ENCODE measurements at places on chromosomes 7 and 10.

GRCh38 chr10:80509403-80510161 is 28.1 kb upstream of the SH2D4B start:
- DNase-seq = no peak

GRCh38 chr7:77484785-77485184 is 52.3 kb upstream of the PTPN12 start:
- no peak for DNase-seq

DNA sequence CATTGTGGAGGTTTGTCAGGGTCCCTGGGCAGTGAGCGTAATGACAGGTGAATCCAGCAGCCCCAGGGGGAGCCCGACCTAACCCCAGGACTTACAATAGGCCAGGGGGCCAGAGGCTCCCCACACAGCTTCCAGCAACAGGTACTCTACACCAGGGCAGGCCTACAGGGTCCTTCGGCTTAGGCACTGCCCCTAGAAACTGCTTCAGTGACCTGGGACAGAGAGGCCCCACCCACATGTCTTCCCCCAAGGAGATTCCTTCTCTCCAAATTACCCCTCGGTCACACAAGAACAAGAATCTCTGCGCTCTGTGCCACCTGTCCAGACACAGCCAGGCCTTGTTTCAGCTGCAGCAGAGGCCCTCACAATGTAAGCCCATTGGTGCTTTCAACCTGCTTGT is 24.4 kb downstream of the SKIDA1 start:
- no peak for DNase-seq

DNA sequence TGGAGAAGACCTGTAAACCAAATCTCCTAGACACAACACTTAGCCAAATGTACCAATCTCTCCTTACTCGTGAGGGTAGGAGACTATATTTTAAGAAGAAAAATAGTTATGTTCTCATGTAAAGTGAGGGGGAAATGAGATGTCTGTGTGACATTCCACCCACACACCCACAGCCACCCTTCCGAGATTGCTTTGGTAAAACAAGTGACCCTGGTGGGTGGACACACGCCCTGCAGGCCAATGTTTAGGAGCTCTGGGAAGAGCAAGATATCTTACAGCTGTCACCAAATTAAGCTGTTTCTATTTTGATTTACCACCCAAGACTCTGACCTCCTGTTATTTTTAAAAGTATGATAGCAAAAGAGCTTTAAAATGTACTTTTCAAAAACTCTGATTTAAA is 147.2 kb upstream of the PFKP start:
- DNase-seq = no peak

GRCh38 chr10:121627876-121628581 is 29.8 kb upstream of the FGFR2 start:
- DNase-seq = no peak

- DNase-seq = no peak
Measured at GRCh38 chr10:7846591-7846990, 28.3 kb downstream of the TAF3 start.

DNA sequence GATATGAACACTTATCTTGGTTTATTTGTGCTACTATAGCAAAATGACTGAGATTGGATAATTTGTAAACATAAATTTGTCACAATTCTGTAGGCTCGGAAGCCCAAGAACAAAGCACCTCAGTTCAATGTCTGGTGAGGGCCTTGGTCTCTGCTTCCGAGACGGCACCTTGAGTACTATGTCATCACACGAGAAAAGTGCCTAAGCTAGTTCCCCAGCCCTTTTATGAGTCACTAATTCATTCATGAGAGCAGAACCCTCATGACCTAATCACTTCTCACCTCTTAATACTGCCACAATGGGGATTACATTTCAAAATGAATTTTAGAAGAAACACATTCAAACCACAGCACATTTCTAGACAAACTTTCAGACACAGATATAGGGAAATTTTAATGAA is 52.0 kb upstream of the PRSS1 start:
- DNase-seq = no peak

- no peak for DNase-seq
Measured at GRCh38 chr7:70288781-70289456, 690.6 kb downstream of the AUTS2 start.

- no peak for DNase-seq
Measured at GRCh38 chr10:11235771-11236170, 218.1 kb downstream of the CELF2 start.

DNA sequence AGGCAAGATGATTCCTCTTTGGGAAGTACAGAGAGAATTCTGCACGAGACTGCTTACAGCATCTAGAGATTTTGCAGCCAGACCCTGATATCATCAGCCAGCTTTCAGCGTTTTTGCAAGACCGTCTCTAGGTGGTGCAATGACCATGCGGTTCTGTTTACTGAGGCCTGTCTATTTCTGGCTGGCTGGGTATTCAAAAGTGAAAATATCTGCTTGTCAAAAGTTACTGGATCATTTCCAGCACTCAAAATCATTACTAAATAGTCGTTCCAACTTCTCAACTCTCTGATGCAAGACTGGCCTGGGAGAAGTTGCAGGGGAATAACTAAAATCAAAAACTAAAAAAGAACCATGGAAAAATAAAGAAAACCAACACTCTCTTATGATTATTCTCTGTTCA is 240.1 kb downstream of the ELMO1 start:
- no peak for DNase-seq

DNA sequence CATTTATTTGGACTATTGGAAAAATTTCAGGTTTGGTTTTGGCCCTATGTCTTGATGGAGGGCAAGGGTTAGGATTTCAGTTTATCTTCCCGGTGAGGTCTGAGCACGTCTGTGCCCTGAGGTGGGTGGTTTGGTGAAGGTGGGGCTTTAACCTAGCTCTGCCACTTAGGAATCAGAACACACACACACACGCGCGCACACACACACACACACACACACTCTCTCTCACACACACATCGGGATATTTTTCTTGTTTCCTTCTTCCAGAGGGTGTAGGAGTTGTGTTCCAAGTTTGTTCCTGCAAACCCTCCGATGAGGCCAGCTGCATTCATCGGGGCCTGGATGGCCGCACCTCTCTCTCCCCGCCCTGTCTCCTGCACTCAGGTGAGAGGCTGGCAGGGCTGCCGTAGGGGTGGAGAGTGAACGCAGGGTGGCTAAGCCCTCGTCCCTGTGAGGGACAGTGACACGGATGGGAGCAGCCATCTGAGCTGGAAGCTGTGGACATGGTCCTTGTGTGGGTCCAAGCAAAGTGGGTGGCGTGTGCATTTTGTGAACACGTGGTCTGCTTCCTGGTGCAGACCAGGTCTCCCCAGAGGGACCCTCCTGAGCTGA is 34.2 kb downstream of the CHST12 start:
- DNase-seq = no peak

DNA sequence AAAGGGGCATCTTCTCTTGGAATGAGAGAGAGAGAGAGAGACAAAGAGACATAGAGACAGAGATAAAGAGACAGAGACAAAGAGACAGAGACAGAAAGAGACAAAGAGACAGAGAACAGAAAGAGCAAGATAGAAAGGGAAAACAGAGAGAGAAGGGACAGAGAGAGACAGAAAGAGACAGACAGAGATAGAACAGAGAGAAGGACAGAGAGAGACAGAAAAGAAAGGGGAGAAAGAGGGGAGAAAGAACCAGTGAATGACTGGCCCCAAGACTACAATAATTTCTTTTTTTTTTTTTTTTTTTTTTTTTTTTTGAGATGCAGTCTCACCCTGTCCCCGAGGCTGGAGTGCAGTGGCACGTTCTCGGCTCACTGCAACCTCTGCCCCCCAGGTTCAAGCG is 7.6 kb downstream of the TMEM130 start:
- no peak for DNase-seq

DNA sequence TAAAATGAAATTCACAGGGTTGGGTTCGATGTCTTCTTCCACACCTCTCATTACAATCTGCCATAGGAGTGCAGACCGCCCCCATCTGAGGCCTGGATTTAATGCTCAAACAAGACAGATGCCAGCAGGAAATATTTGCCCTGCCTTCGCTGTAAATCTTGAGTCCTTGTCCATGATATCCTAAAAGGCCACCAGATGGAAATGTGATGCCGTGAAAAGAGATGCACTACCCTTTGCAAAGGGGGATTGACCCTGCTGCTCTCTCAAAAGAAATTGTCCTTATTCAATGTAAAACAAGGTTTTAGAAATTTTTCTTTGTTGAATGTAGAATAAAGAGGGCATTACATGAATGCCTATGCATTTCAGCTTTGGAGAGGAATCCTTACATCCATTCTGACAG is 37.5 kb downstream of the AGAP4 start:
- no peak for DNase-seq

DNA sequence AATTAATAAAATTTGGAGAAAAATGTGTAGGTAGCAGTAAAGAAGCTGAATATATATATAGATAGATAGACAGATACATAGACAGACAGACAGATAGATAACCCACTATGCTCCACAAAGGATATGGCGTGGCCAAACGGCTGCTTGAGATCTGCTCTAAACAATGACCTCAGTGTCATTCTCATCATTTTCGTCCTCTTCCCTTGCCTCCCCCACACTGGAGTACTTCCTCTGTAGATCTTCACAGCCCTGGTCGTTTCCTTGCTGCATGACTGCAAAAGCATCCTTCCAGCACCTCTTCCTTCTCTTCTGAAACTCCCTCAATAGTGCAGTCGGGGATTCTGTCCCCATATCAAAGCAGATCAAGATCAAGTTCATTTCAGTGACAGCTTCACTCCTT is 35.6 kb upstream of the ATP6V0A4 start:
- no peak for DNase-seq

DNA sequence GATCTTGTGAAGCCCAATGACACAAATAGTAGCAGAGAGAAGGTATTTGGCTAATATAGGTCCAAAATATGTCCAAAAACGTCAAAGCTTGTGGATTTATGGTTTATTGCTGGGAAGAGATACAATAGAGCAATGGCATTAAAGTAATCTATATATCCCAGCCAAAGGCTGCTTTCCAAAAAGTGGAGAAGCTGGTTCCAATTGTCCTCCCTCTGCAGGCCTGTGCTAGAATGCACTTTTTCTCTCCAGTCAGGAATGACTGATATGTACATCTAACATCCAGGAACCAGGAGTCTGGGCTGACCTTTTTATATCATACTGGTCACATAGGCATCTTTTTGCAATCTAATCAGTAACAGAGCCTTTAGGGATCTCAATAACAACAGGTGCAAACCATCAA is 167.1 kb upstream of the FAM3C start:
- no peak for DNase-seq

GRCh38 chr7:4882169-4883032 is 1.1 kb downstream of the RADIL start:
- no peak for DNase-seq

DNA sequence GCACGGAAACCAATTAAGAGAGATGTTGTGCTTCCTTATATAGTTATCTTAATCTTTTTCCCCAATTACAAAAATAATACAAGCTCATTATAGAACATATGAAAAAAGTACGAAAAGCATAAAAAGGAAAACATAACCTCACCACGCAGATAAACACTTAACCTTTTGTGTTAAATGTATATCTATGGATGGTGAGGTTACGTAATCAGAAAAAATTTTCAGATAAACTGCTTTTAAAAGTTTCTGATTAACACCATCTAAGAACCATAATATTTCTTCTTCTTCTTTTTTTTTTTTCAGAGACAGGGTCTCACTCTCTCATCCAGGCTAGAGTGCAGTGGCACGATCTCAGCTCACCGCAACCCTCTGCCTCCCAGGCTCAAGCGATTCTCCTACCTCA is 49.2 kb upstream of the SPOCK2 start:
- DNase-seq = no peak

DNA sequence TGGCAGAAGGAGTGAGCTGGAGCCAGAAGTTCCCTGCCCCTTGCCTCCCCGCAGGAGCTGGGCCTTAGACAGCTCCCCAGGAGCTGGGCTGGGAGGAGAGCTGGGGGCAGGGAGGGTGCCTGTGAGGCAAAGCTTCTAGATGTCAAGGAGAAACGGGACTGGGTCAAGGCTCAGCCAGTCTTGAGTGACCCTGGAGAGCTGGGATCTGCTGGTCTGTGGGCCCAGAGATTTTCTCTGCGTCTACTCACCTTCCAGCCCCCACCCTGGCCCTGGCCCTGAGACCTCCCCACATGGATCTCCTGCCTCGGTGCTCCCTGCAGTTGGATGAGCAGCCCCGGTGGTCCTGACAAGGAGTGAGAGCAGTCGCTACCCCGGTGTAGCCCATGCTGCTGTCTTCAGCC is 20.3 kb upstream of the SHH start:
- no peak for DNase-seq

- DNase-seq = no peak
Measured at GRCh38 chr10:113104047-113104446, 154.0 kb downstream of the TCF7L2 start.

DNA sequence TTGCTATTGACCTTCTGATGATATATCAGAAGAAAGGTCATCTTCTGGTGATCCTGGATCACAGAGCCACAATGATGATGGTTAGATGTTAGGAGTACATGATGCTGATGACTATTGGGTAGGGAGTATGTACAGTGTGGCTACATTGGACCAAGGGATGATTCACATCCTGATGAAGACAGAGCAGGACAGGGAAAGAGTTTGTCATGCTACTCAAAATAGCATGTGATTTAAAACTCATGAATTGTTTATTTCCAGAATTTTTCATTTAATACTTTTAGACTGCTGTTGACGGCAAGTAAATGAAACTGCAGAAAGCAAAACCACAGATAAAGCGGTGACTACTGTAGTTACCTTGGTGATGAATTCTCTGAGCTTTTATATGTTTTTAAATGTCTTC is 397.3 kb downstream of the PPP1R3A start:
- DNase-seq = no peak

DNA sequence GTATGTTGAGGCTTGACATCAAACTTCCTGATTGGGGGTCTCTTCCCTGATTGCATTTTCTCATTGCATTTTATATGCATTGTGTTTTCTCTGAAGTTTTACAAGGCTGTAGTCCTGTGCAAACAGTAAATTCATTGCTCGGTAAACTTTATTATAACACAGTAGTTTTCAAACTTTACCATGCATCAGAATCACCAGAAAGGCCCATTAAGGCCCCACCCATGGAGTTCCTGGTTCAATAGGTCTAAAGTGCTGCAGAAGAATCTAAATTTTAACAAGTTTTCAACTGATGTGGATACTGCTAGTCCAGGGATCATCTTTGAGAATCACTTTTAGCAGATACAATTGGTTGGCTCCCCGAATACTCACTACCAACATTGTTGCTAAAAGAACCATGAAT is 634.7 kb upstream of the LRRTM3 start:
- no peak for DNase-seq

DNA sequence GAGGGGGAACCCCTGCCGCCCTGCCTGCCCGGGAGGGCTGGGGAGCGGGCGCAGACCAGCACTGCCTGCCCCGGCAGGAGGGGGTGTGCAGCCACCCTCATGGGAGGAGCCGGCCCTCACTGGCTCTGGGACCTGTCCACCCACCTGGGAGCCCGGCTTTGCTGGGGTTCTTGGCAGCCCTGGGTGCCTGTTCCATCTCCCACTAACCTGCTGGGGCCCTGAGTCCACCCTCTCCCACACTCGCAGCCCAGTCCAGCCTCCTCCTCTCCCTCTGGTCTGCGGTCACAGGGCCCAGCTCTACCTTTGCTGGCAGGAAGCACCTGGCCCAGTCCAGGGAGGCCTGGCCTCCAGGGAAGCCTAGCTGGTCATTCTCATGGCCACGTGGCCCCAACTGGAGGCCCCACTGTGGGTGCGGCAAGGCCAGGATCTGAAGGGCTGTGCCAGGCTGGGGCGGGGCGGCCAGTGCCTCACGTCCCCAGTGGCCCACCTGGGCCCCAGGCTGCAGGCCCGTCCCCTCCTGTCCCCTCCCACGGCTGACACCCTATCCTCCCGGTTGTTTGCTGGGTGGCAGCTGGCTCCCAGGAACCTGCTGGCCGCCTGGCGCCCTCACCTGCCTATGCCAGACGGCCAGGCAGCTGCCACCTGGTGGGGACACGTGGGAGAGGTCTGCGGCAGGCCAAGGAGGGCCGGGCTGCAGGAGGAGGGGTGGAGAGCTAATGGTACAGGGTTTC is at the start of gene TMEM184A:
TSS of gene TMEM184A (minus strand) at position 393 of the 731 bp plus-strand sequence. CDS start 721 bp downstream, outside the sequence.
- no peak for DNase-seq

Measured in stimulated activated CD4-positive, alpha-beta T cell treated with anti-CD3 and anti-CD28 coated beads, Interleukin-1b, Interleukin-23, amount 100 ng/mL, for 1 hour (primary cell).